ENCODE measurements at places on chromosomes 7 and 10.

- DNase-seq, result no peak
These were observed 358.7 kb downstream of the PHF14 start for GRCh38 chr7:11332186-11332864.

- no peak for DNase-seq
These were observed 282.3 kb upstream of the CHRM2 start for GRCh38 chr7:136585954-136586670.

GRCh38 chr7:16450366-16450765 lies 15.2 kb downstream of the SOSTDC1 start:
- no peak for DNase-seq

GRCh38 chr10:115857856-115858255 lies 415.1 kb downstream of the GFRA1 start:
- DNase-seq, result no peak

DNA sequence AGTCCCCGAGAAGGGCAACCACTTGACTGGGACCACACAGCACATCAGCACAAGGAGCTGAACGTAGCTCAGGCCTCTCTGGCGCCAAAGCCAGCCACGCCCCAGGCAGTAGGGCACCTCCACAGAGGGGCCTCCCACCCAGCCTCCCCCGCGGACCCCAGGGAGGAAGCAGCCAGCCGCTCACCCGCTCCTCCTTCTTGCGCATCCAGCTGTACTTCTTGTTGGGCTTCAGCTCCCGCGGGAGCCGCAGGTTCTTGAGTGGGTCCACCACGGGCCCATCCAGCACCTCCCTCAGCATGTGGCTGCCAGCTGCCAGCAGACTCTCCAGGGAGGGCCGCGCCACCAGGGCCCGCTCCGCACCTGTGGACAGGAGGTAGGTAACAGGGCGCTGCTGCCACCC lies 61.2 kb downstream of the TNRC18 start:
- DNase-seq, result no peak

DNA sequence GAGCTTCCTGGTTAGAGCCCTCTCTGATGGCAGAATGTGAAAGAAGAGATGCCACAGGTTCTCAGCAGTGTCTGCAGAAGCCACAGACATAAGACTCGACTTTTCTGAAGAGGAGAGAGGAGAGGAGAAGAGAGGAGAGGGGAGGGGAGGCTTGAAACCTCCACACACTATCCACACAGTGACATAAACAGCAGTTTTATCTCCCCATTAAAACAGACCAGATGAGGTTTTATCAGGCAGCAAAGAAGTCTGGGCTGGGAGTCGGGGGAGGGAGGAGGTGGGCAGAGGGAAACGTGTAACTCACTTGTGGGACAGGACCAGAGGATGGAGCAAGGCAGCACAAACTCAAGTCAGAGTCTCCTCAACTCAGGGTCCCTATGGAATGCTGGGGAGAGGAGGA lies 76.5 kb downstream of the XPNPEP1 start:
- DNase-seq, result no peak

DNA sequence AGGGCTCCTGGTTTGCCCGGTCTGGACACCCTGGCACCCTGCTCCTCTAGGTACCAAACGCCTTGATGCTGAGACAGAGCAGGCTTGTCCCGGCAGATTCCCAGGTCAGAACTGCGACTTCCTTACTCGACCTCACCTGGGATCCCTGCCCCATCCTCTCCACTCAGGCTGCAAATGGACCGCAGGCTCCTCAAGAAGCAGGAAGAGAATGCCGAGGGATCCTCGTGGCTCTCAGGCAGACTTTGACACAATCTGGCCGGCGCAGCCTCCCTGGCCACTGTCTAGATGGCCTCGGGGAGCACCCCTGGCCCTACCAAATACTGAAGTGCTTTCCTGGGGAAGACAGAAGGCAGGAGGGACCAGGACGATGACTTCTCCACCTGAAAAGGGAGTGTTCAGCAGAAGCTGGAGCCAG lies 421 bp upstream of the NODAL start:
- DNase-seq, result no peak

DNA sequence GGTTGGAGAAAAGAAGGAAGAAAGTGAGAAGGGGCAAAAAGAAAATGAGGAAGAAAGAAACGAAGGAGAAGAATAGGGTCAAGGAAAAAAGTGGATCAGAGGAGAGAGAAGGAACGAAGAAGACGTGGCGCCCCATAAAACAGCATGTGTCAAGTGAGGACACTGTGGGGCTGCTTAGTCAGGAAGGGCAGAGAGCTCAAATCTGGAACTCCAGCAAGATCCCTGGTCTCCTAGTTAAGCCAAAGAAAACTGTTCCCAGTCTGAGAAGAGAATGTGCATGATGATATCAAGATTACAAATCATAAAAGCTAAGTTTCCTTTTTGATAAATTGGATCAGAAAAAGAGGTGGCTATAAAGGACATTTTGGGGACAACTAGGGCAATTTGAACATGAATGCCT lies 33.0 kb downstream of the CREB3L2 start:
- DNase-seq, result no peak

All from smooth muscle cell of the brain vasculature (primary cell).